ENCODE measurements at places on chromosomes 2 and 18.
A peak's percentile ranks its signal among the peaks of the same experiment; 100 is the strongest.

GRCh38 chr18:70288171-70288850 is 534 bp upstream of the SOCS6 start:
- peak; percentile 24 for DNase-seq

DNA sequence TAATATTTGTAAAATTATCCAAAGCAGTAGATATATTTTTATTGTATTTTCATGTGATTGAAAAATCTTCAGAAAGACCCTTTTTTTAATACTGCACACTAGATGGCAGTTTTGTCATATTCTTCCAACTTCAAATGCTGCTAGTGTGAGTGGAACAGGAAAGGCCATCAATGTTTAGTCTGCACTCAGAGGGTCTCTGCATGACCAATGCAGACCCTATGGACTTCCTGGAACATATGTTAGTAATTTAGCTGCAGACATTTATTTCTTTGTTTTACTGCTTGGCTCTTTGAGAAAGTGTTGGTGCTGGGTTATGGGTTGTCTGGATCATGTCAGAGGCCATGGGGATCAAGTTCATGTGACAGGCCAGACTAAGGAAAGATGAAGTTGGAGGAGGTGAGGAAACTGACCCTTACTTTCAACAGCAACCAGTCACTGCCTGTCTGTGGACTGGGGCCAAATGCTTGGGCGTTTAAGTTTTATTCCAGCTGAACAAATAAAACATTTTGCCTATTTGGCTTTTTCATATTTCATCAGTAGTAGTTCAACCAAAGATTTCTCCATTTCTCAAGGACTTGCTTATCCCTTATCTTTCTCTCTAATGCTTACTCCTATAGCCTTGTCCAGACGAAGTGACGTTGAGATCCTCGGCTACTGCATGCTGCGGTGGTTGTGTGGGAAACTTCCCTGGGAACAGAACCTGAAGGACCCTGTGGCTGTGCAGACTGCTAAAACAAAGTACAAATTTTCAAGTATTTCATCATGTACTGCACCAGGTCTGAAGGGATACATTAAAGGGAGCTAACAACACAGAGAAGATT is 84.8 kb downstream of the VRK2 start:
- DNase-seq: no peak

GRCh38 chr2:117786520-117786919 is 28.0 kb upstream of the DDX18 start:
- DNase-seq: no peak

GRCh38 chr2:18588049-18588448 is 1.3 kb downstream of the NT5C1B start:
- peak; percentile 19 for DNase-seq

GRCh38 chr18:79422022-79422782 is 26.5 kb downstream of the NFATC1 start:
- DNase-seq: no peak

- no peak for DNase-seq
Observed at GRCh38 chr18:52054324-52054723, 285.7 kb upstream of the DCC start.

GRCh38 chr2:2083113-2083758 is 247.8 kb downstream of the MYT1L start:
- no peak for DNase-seq

GRCh38 chr2:43513216-43513615 is 82.6 kb downstream of the THADA start:
- no peak for DNase-seq

DNA sequence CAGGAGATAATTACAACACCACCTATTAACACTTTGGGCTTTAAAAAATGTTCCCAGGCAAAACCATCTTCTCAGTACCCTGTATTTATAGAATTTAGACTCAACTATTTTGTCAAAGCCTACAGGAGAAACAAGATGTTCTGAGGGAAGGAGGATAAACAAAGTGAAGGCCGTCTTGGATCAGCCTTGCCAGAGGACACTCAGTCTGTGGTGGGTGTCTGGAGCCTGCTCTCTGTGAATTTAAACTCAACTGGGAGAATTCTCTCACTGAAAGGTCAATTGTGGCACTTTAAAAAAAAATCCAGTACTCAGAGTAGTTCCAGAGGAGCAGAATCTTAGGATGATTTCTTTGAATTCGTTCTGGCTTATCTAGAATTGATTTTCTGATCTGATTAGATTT is 28.4 kb upstream of the SLC1A4 start:
- DNase-seq: no peak

- DNase-seq: no peak
Observed at GRCh38 chr2:105974812-105975211, 219.3 kb downstream of the UXS1 start.
